ENCODE measurements at places on chromosomes 11 and 22.

GRCh38 chr11:2801711-2802388, 83.7 kb downstream of the CDKN1C start:
- peaks cover 8% of the 10 kb centered on the region for H3K4me1 ChIP-seq
- DNase-seq, result no peak
- H3K4me3 ChIP-seq, result no peak overlapping the region

- H3K27ac ChIP-seq, result no peak overlapping the region
- H3K4me1 ChIP-seq, result no peaks in the 10 kb centered on the region
- no peak overlapping the region for H3K4me3 ChIP-seq
- no peaks in the 10 kb centered on the region for H3K27me3 ChIP-seq
- no peak for DNase-seq
- H3K36me3 ChIP-seq, result no peaks in the 10 kb centered on the region
Measured at GRCh38 chr11:35021589-35021988, 105.2 kb downstream of the PDHX start.

- peaks cover 51% of the 10 kb centered on the region for H3K4me1 ChIP-seq
- H3K27ac ChIP-seq, result peak overlapping the region; percentile 76
- no peak for DNase-seq
- H3K4me3 ChIP-seq, result peak overlapping the region; percentile 28
- H3K27me3 ChIP-seq, result no peaks in the 10 kb centered on the region
Measured at GRCh38 chr22:40533712-40534378, 102.7 kb downstream of the MRTFA start.

- H3K27ac ChIP-seq, result no peak overlapping the region
- DNase-seq, result no peak
- no peak overlapping the region for H3K4me3 ChIP-seq
Measured at GRCh38 chr11:82996966-82997606, 74.6 kb downstream of the RAB30 start.

GRCh38 chr11:119091966-119092879, 7.5 kb downstream of the HMBS start:
- peaks cover 8% of the 10 kb centered on the region for H3K36me3 ChIP-seq
- no peaks in the 10 kb centered on the region for H3K27me3 ChIP-seq
- H3K4me3 ChIP-seq, result no peak overlapping the region
- DNase-seq, result no peak

GRCh38 chr11:57596266-57596885, 1.1 kb upstream of the SERPING1 start:
- no peak overlapping the region for H3K4me3 ChIP-seq
- H3K27me3 ChIP-seq, result no peaks in the 10 kb centered on the region

GRCh38 chr11:44469412-44469811, 96.1 kb upstream of the CD82 start:
- no peak overlapping the region for H3K27ac ChIP-seq
- no peaks in the 10 kb centered on the region for H3K27me3 ChIP-seq
- no peak for DNase-seq
- no peaks in the 10 kb centered on the region for H3K4me1 ChIP-seq

DNA sequence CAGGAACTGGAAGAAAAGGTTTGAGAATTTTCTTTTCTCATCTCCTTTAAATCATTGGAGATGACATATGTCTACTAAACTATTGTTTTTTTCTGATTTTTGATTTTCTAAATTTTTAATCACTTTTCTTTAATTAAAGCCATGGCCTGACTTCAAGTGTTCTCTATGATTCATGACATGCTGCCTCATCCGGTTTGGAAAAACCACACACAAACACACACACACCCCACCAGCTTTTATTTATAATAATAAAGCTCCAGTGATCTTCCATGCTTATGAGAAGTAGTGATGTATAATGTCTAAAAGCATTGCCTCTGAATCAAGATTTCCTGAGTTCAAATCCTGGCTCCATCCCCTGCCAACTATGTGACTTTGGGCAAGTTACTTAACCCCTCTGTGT, 179.2 kb downstream of the SPON1 start:
- H3K4me1 ChIP-seq, result peaks cover 2% of the 10 kb centered on the region
- no peaks in the 10 kb centered on the region for H3K36me3 ChIP-seq
- DNase-seq, result no peak
- no peaks in the 10 kb centered on the region for H3K27me3 ChIP-seq

- H3K4me1 ChIP-seq, result no peaks in the 10 kb centered on the region
- peaks cover 56% of the 10 kb centered on the region for H3K36me3 ChIP-seq
- H3K4me3 ChIP-seq, result no peak overlapping the region
- H3K27me3 ChIP-seq, result no peaks in the 10 kb centered on the region
Measured at GRCh38 chr11:117189941-117190544, 9.1 kb upstream of the TAGLN start.

Data from vagina (tissue), 2 donors.